PC-3 (cell line): ENCODE measurements at places on chromosomes 1 and 21. TPM values are rescaled to one million over a fixed set of nuclear protein-coding genes. Genes with fewer than 3 reads are reported as not detected.

NEXN gene
- total RNA-seq, result 3.1 and 3.5 TPM in 2 replicates

GBP7 gene
- total RNA-seq, result 0.07 TPM in 1 of 2 replicates, not detected in the other

DNA sequence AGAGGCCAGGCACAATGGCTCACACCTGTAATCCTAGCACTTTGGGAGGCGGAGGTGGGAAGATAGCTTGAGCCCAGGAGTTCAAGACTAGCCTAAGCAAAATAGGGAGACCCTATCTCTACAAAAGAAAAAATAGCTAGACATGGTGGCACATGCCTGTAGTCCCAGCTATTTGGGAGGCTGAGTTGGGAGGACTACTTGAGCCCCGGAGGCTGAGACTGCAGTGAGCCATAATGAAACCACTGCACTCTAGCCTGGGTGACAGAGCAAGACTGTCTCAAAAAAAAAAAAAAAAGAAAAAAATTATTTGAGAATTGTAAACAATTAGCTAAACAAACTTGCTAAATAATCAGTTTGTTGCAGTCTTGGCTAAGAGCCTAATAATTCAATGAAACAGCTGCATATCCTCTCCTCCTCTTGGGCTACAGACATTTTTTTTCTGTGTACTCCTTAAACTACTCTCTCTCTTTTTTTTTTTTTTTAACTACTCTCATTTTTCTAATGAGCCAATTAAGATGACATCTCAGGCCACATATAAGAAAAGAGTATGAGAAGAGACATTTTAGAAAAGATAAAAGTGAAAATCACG lies 10.5 kb upstream of the DNAJB4 start:
- no peak for DNase-seq

CHODL gene
- not detected in 2 replicates for total RNA-seq

- DNase-seq, result peak; percentile 28
Observed at GRCh38 chr21:42437786-42438185, 34.1 kb downstream of the UBASH3A start.

ST6GALNAC5 gene
- total RNA-seq, result 0.36 and 1.2 TPM in 2 replicates

IL20 gene
- total RNA-seq, result not detected in 2 replicates

- DNase-seq, result no peak
Observed at GRCh38 chr1:237961754-237962153, 71.0 kb upstream of the ZP4 start.

DNA sequence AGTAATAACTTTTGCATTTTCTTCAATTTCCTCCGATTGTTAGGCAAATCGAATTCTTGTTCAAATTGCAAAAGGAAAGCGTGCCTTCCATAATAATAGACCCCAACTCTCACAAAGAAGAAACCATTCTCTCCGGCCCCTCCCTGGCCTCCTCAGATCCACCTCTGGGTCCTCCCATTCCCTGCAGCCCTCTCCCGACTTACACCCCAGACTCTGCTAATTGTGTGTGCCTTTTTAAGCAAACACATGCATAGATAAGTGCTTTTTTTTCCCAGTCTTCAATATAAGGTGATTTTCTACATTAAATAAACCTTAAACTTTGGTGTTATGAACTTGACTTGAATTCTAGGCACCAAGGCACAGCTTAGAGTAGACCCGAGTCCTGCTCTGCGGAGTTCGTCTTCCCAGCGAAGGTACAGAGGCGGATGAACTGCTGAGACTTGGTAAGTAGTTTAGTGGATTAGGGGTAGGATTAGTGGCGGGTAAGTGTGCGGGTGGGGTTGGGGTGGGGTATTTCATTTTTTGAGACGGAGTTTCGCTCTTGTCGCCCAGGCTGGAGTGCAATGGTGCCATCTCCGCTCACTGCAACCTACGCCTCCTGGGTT lies 1.5 kb downstream of the L1TD1 start:
- DNase-seq, result no peak

DNA sequence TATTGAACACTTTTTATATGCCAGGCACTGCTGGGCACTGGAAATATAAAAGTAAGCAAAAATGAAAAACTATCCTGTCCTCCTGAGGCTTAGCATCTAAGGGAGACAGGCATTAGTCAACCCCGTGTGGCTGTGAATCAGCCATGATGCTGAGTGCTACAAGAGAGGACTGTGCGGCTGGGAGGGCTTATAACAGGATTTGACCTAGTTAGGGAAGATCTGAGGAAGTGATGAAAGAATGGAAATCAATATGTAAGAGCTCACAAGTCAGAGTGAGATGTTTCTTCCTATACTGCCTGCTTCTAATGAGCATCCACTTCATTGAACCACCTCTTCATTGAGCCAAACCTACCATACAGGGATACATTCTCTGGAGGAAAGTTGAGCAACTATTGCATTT lies 15.1 kb downstream of the TRIM45 start:
- no peak for DNase-seq

DNA sequence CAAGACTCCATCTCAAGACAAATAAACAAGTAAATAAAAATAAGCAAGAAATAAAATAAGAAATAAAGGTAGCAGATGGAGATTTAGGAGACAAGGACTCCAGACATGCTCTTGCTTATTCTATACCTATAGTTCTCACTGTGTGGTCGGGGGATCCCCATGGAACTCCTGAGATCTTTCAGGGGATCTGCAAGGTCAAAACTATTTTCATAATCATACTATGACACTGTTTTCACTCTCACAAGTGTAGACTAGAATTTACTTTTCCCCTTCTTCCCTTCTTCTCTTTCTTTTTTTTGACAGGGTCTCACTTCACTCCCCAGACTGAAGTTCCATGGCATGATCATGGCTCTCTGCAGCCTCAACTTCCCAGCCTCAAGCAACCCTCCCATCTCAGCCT lies 29.8 kb upstream of the NLRP3 start:
- no peak for DNase-seq

PTGER3 gene
- total RNA-seq, result 0.11 and 0.40 TPM in 2 replicates
